ENCODE measurements at places on chromosomes 11 and 22. TPM values are rescaled to one million over a fixed set of nuclear protein-coding genes. Genes with fewer than 3 reads are reported as not detected.

C11orf42 gene
- not detected for total RNA-seq

HTR3A gene
- total RNA-seq, result not detected

TLCD5 gene
- total RNA-seq, result 8.6 TPM

CPT1B gene
- 3.5 TPM for total RNA-seq

APOBEC3A gene
- total RNA-seq, result not detected

CHRM1 gene
- not detected for total RNA-seq

SUSD2 gene
- 46.2 TPM for total RNA-seq

FOLR1 gene
- total RNA-seq, result not detected

GGTLC3 gene
- total RNA-seq, result not detected

ANKK1 gene
- total RNA-seq, result not detected

PANX3 gene
- total RNA-seq, result not detected

DSCAML1 gene
- total RNA-seq, result not detected

ARHGAP42 gene
- 16.4 TPM for total RNA-seq

NCAM1 gene
- total RNA-seq, result 1.6 TPM

CHADL gene
- 1.1 TPM for total RNA-seq

OR8A1 gene
- not detected for total RNA-seq

C11orf91 gene
- 0.17 TPM for total RNA-seq

TSKU gene
- total RNA-seq, result 23.1 TPM

MAJIN gene
- total RNA-seq, result not detected

CCDC116 gene
- 0.20 TPM for total RNA-seq

APOL5 gene
- 0.46 TPM for total RNA-seq

OR2AT4 gene
- total RNA-seq, result not detected

POTEH gene
- not detected for total RNA-seq

APOA1 gene
- 6.8 TPM for total RNA-seq

SULT4A1 gene
- total RNA-seq, result 0.20 TPM

MS4A12 gene
- total RNA-seq, result not detected

LDHAL6A gene
- total RNA-seq, result not detected

CFAP300 gene
- 3.2 TPM for total RNA-seq

CEND1 gene
- total RNA-seq, result 0.56 TPM

RELT gene
- 5.1 TPM for total RNA-seq

OR51E2 gene
- total RNA-seq, result not detected

EIF4ENIF1 gene
- total RNA-seq, result 14.6 TPM

TBC1D10A gene
- total RNA-seq, result 13.7 TPM

UBQLN3 gene
- 0.10 TPM for total RNA-seq

OR5B12 gene
- not detected for total RNA-seq

TENM4 gene
- total RNA-seq, result 42.4 TPM

PHF21B gene
- under 0.01 TPM for total RNA-seq

KRTAP5-8 gene
- not detected for total RNA-seq

SMC1B gene
- not detected for total RNA-seq

CAVIN3 gene
- total RNA-seq, result 111 TPM

PARVA gene
- 71.7 TPM for total RNA-seq

TUBGCP6 gene
- total RNA-seq, result 27.4 TPM

KDM4E gene
- not detected for total RNA-seq

SLC7A4 gene
- 0.30 TPM for total RNA-seq

SLC15A3 gene
- total RNA-seq, result 10.7 TPM

RFPL3 gene
- not detected for total RNA-seq

TMEM134 gene
- total RNA-seq, result 51.5 TPM

CD3E gene
- total RNA-seq, result not detected

OR6T1 gene
- not detected for total RNA-seq

BARX2 gene
- not detected for total RNA-seq

MMP11 gene
- 37.1 TPM for total RNA-seq

Measured in smooth muscle cell of the pulmonary artery (primary cell).